ENCODE measurements at places on chromosomes 12 and 14.

DNA sequence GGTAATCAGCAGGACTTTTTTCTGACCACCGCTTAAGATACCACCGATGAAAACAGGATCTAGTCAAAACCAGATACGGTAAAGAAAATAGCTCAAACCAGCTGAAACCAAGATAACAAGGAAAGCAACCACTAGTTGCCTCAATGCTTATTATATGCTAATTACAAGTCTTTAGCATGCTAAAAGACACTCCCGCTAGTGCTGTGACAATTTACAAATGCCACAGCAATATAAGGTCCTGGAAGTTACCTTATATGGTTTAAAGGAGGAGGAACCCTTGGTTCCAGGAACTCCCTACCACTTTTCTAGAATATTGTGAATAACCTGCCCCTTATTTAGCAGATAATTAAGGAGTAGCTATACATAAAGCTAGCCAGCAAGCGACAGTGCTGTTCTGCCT, 976.4 kb upstream of the SEL1L start:
- no peak for DNase-seq

- no peak for DNase-seq
These were observed 26.6 kb downstream of the ASCL4 start for GRCh38 chr12:107801150-107801549.

DNA sequence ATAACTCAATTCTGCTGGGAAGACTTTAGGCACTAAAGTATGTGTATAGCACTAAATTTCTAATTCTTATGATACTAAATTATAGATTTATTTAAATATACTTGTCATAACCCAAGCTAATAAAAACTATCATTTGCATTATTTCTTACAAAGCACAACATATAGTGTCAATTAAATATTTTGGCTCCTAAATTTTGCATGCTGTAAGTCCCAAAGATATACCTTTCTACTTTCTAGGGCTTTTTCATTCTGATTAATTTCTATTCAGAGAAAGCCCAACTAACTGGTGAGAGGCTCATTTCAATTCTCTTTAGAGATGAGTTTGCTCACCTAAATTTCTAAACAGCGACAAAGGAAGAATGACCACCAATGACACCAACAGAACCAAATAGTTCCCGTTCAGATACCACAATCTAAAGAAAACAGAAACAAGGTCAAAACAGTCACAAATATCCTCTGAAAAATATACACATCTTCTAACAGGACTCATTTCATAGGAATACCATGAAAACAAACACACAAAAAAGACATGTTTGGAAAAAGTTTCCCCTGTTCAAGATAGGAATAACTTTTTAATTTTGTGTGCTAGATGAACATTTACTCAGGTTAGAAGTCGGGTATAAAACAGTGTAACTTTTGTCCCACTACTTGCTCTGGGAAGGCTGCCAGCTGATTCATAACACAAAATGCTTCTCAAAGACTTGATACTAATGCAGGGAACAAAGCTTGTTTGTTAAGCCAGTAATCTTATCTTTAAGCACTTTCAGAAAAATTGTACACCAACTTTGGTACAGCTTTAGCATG, 7.6 kb downstream of the SLC38A2 start:
- no peak for DNase-seq

GRCh38 chr14:75016815-75017214, 14.1 kb downstream of the EIF2B2 start:
- no peak for DNase-seq

DNA sequence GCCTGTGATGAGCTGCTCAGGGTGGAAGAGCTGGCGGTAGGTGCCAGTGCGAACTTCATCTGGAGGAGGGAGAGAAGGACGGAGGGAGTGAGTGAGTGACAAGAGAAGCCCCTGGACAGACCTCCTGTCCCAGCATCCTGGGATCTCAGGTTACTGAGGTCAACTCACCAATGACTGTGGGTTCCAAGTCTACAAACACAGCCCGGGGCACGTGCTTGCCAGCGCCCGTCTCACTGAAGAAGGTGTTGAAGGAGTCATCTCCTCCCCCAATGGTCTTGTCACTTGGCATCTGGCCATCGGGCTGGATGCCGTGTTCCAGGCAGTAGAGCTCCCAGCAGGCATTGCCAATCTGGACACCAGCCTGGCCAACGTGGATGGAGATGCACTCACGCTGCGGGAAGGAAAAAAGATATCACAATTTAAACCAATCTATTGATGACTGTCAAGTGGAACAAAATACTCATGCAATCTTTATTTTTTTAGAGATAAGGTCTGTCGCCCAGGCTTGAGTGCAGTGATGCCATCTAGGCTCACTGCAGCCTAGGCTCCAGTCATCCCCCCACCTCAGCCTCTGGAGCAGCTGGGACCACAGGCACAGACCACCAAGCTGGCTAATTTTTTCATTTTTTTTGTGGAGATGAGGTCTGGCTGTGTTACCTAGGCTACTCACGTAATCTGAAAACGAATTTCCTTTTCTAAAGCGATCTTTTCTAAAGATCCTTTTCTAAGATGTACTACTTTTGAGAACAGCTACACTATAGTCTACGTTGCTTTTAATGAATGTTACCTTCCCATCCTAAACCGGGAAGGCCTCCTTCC, 1.7 kb downstream of the TUBA1B start:
- no peak for DNase-seq

GRCh38 chr12:76249501-76249900, 98.7 kb downstream of the BBS10 start:
- DNase-seq: no peak

DNA sequence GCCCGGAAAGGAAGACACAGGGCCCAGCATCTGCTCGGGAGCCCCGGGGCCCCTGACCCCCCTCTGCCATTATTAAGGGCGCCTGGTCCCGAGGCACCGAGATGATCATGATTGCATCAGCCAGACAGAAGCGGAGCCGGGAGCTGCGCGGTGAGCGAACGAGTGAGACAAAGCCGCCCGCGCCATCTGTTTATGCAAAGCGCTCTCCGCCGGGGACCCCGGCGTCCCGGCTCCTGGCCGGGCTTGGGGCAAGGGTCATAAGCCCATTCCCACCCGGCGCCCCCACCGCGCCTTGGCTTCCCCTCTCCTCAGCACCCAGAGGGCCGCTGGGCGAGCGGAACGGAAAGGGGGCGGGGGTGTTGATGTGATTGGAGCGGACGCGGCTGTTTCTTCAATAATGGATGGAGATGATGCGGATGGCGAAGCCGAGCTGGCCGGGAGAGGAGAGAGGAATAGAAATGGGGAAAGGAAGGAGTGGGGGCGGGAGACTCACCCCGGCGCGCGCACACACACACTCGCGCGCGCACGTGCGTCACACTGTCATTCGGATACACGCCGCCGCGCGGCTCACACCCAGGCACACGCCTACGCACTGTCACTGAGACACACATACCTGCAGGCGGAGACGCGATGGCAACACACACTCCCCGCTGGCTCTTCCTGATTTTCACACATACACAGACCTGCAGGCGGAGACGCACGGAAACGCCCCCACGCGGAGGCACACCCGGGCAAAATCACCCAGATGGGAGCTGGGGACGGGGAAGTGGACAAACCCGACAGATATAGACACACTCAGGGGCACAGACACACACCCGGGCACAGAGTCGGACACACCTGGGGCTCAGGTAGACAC, 10.7 kb downstream of the STAC3 start:
- DNase-seq: peak; percentile 45

DNA sequence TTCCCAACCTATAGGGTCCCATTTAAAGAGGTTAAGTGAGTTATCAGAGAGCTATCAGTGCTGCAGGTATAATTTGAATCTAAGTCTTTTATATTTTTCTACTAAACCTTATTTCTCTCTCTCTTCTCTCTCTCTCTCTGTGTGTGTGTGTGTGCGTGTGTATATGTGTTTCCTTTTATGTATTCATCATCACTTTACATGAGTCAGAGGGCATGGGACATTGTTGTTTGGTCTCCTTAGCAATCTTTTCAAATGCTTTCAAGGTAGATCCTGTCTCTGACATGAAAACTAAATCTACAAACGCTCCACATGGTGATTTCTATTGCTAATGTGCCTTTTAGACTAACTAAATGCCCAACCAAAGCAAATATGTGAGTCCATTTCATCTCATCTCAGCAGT, 459.7 kb downstream of the BTG1 start:
- DNase-seq: no peak

GRCh38 chr12:7117670-7118069, 8.7 kb upstream of the C1RL start:
- no peak for DNase-seq

- DNase-seq: no peak
These were observed 87.0 kb downstream of the R3HDM2 start for GRCh38 chr12:57343703-57344378.

DNA sequence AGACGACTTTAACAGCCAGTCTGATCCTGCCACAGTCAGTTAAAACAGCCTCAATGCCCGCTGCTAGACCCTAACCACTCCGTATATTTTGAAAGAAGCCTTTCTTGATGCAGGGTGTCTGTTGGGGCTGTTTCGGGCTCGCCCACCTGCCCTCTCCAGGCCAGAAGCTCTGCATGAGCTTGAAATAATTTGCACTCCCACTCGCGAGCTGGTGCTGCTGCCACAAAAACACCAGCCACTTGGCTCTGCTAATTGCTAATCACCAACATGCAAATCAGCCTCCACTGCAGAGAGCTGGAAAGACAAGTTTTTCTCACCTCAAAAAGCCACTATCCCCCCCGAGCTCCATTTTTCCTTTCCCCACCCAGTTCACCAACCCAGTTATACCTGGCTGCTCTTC, 15.5 kb downstream of the BAZ2A start:
- no peak for DNase-seq

GRCh38 chr12:115572440-115572839, 705.1 kb downstream of the MED13L start:
- no peak for DNase-seq

DNA sequence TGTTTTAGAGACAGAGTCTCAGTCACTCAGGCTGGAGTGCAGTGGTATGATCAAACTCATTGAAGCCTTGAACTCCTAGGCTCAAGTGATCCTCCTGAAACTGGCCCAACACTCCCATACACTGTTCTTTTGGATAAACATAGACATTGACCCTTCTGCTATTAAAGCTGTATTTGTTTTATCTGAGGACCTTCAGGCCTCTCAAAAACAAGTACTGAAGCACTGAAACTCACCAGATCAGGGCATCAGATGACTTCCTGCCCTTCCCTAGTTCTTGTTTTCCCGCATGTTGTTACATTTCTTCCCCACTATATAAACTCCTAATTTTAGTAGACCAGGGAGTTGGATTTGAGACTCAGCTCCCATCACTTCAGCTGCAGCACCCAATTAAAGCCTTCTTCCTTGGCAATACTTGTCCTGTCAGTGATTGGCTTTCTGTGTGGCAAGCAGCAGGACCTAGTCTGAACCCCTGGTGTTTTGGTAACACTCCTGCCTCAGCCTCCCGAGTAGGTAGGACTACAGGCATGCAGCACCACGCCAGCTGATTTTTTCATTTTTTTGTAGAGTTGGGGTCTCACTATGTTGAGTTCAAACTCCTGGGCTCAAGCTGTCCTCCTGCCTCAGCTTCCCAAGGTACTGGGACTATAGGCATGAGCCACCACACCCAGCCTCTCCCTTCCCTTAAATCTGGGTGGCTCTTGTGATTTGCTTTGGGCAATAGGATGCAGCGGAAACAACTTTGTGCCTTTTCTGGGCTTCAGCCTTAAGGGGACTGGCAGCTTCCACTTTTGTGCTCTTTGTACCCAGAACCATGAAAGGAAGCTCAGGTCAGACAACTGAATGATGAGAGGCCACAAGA, 12.5 kb upstream of the IFT81 start:
- no peak for DNase-seq

- DNase-seq: no peak
These were observed 817 bp upstream of the MDM1 start for GRCh38 chr12:68332728-68333630.

GRCh38 chr14:24311837-24312615, 724 bp downstream of the LTB4R start:
- DNase-seq: no peak

DNA sequence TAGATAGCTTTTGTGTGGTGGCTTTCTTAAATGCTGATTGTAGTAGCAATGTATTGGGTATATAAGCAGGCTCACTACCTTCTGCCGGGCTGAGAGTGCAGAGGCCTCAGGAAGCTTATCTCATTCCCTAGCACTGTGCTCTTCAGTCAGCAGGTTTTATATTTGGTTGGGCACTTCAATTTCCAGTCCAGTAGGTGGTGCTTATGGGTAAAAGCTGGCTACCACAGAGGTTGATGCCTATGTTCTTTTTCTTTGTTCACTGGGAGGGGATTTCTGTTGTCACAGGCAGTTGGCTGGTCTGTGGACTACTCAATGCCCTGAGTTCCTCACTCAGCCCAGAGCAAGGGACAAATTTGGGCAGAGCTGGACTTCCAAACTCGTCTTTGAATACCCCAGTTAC, 43.0 kb upstream of the GLIPR1 start:
- no peak for DNase-seq

DNA sequence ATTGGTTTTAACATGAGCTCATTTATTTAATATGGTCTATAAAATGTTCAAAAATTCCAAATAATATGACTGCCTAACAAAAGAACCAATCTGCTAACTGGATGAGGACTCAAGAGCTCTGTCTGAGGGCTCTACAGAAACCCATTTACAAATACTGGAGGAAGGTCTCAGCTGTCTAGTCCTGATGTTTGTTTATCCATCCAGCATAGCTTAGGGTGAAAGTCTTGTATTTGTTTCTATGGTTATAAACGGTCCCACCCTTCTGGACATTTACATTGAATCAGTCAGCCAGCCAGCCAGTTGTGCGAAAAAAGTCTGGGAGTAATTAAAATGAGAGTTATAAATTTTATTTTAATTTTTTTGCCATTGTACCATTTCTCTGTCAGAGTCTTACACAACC, 220.7 kb downstream of the BMP4 start:
- no peak for DNase-seq

DNA sequence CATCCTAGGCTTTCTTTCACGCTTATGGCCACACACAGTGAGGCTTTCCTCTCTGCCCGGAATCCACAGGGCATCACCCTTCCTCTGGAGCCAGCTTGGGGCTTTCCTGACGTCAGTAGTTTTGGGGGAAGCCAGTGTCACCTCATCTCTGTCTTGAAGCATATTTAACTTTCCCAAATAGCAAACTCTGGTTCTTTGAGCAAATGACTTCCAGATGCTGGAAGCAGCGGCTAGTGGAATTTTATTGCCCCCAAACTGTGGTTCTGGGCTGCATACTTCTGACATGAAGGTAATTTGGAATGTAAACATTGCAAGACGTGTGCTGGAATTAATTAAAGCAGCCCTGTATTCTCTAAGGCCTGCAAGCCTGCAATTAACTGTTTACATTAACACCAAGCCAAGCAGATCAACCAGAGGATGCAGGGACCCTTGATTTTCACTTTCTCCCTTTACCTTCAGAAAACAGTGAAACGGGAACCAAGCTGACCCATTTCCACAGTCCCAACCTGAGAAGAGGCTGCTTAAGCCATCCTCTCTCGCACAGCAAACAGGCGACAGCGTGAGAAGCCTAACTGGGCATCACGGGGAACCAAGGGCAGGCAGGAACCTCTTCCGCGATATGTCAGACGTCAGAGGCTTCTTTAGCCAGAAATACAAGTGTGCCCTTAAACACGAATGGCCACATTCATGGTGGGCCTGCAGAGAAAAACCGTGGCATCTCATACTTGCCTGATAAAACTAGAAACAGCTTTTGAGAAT, 258.4 kb downstream of the CACNA1C start:
- DNase-seq: no peak
